ENCODE measurements at places on chromosomes 11 and 22.

DNA sequence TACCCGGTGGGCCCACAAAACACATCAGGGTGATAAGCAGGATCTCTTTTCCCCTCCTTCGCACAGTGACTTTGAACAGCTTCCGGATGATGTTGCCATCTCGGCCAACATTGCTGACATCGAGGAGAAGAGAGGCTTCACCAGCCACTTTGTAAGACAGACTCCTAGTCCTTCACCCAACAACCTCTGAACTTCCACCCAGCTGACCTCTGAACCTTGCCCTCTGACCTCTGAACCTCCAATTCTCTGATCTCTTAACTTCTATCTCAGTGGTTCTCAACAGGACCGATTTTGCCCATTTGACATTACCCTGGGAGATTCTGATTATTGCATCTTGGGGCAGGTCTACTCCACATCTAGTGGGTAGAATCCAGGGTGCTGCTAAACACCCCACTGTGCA, 3.2 kb downstream of the NCF4 start:
- no peak for DNase-seq

GRCh38 chr11:105449100-105449734, 160.7 kb upstream of the GRIA4 start:
- no peak for DNase-seq

DNA sequence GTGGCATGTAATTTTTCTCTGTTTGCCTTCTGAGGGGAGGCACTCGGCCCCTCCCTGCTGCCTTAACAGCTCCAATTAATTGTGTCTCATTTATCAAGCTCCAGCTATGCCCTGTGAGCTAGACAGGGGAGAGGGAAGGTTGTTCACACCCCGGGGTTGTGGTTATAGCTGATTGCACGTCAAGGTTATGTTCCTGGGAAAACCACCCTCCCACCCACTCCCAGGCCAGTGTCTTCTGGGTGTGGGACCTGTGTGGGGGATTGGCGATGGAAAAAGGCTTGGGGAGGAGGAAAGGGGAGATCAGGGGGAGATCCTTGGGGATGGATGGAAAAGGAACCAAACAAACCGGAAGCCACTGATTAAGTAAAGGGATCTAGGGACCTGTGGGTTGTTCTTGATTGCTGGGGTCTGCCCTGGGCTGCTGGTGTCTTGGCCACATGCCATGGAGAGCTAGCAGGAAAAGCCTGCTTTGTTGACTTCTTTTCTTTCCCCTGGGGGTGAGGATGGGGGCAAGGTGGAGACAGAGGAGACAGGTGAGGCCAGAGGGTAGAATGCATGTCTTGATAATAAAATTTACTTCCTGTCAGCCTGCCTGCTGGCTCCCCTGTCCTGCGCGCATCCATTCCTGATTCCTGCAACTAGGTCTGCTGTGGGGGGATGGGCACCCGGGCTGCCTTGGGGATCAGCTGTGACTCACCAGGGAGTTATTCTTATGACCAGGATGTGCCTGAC, 13.5 kb upstream of the SORL1-AS1 start:
- DNase-seq = peak; percentile 99

GRCh38 chr11:99505831-99506230, 485.1 kb downstream of the CNTN5 start:
- no peak for DNase-seq

Data from NCI-H226 (cell line).